Thyroid gland (tissue), 4 donors: ENCODE measurements at places on chromosomes 11 and 22.

- DNase-seq: no peak
These were observed 435.7 kb upstream of the CADM1 start for GRCh38 chr11:115939731-115940421.

DNA sequence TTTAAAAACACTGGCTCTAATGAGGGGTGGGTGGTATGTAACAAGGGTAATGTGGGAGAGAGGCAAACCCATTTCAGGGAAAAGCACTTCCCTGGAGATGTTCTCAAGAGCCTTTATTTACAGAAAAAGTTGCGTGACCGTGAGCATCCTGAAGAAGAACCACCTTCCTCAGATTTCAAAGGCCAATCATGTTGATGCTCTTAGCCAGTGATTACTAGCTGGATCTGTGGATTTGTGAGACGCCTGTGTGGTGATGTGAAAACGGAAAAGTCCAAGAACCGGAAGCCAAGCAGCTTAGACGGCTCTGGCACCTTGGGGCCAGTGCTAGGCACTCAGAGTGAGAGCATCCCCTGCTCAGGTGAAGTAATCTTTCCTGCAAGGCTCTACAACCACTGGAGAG lies 12.6 kb upstream of the UBASH3B start:
- no peak for DNase-seq

DNA sequence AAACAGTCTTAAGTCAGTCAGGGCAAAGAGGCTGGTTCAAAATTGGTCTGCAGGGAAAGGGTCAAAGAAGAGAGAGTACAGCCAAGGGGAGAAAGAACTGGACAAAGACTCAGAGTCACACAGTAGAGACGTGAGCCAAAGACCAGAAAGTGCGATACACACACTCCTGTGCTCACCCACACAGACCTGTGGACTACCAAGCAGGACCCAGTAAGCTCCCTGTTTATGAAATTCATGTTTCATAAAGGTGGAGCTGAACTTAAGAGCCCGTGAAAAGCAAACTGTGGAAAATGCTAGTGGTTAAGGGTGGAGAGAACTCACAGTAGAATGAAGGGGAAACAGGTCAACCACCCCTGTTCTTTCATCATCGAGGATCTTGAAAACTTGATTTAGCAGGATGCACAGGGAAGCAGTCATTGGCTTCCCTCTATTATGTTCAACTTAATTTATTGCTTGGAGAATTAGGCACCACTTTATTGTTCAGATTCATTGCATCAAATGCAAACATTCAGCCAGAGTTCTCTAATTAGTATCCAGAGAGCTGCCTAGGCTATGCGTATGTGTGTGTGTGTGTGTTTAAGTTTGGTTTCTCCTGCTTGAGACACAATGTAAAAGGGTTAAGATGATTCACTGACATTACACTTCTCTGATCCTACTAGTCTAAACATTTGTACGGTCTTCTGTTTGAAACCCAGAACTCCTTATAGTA lies 160.9 kb upstream of the MTMR2 start:
- no peak for DNase-seq

DNA sequence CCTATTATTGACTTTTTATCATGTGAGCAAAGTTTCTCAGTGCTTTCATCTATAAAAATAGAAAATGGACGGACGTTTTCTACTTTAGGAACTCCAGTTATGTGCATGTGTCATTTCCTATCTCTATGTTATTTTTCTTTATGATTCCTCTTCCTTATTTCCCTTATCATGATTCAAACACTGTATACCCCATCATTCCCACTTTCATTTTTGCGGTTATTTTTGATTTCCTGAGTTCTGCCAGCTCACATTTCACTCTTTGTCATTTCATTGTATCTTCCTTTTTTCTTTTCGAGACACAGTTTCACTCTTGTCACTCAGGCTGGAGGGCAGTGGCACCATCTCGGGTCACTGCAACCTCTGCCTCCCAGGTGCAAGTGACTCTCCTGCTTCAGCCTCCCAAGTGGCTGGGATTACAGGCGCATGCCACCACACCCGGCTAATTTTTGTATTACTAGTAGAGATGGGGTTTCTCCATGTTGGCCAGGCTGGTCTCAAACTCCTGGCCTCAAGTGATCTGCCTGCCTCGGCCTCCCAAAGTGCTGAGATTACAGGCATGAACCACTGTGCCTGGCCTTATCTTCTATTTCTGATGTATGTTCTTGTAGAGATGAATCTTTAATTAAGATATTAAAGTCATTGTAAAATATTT lies 21.5 kb downstream of the C11orf58 start:
- DNase-seq: no peak

DNA sequence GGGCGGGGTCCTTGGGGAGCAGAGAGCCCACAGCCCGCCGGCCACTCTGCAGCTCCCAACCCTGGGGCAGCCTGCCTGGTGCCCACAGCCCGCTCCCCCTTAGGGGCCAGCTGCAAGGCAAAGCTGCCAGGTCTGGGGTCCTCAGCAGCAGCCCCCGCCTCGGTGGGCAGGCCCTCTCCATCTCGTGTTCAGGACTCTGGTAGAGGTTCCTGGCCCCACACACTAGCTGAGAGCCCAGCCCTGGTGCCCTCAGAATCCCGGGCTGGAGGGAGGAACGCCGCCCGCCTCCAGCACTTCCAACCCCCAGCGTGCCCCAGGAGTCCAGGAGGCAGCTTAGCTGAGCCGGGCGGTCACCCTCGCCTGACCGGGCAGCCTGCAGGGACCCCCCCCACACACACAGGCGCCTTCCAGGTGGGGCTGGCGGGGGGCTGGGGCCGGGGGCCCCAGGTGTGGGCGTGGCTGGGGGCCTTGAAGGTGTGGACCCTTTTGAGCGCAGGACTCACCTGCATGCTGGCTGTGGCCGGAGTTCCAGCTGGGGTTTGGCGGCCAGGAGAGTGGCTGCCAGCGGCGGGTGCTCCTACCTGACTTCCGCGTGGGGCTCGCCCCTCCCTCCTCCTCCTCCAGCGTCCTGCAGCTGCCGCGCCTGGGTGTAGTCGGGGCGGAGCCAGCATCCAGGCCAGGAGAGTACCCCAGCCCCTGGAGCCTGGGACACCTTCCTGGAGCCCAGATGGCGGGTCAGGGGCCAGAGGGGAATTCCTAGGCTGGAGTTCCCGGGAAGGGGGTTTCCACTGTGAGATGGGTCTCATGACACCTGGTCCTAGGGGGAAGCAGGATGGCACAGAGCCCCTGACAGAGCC lies at the start of gene ANO9:
TSS of gene ANO9 (minus strand) at position 594 of the 857 bp plus-strand sequence. CDS start at position 509, 85 bp downstream.
- DNase-seq: peak; percentile 82

- DNase-seq: no peak
These were observed 5.4 kb upstream of the IPO7 start for GRCh38 chr11:9379041-9379440.

DNA sequence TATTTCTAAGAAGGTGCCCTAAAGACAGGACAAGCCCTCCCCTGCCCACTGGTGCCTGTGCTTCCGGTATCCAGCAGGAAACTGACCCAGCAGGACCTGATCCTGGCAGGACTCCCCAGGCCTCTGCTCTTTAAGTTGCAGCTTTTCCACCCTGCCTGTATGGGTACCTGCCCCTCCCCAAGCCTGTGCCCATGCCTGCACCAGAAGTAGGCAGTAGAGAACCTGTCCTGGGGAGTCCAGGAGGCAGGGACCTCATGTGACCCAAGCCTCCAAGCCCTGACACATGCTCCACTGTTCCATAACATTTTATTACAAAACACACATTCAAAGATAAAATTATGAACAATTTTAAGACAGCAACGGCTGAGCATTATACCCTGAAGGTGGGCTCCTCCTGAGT lies 14.2 kb downstream of the CWC15 start:
- DNase-seq: no peak

DNA sequence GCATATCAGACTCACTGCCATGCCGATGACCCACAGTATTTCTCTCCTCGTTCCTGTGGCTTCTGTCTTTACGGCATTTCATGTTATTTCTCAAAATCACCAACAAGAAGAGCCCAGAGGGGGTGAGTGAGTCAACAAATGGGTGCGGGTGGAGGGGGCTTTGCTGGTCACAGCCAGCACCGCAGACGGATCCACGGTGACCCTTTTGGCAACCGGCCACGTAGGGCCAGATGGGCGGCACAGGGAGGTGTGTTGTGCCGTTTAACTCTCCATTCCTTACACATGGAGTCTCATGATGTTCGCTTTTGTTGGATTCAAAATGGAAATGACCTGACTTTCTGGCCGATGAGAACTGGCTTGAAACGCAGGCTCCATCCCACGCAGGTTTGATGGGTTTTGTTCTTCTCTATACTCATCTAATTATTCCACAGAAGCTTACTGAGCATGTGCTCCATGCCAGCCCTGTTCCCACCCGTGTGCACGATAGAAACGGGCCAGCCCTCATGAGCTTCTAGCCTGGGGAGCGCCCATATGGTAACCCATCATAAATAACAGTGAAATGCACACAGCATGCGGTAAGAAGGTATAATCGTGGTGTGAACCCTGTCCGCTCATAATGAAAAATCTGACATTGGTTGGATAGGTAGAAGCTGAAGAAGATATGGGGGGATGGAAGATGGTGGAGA lies 319.9 kb downstream of the BRD1 start:
- no peak for DNase-seq

- no peak for DNase-seq
These were observed 505.2 kb upstream of the ANO5 start for GRCh38 chr11:21687643-21688042.

GRCh38 chr11:32109592-32109991 lies 18.7 kb downstream of the RCN1 start:
- DNase-seq: no peak

DNA sequence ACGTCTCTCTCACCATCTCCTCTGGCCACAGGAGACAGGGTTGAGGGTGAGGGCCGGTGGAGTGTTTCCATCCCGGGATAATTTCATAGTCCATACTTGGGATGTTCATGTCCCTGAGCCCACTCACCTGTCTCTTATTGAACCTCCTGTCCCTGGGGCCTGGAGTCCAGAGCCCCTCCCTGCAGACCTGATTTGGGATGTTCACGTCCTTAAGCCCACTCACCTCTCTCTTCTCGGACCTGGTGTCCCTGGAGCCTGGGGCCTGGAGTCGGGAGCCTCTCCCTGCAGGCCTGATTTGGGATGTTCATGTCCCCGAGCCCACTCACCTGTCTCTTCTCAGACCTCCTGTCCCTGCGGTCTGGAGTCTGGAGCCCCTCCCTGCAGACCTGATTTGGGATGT lies 868.2 kb downstream of the BRD1 start:
- no peak for DNase-seq

GRCh38 chr11:20117291-20117690 lies 43.0 kb downstream of the DBX1 start:
- no peak for DNase-seq

- peak; percentile 59 for DNase-seq
These were observed 120.5 kb upstream of the FGF3 start for GRCh38 chr11:69939551-69940245.

DNA sequence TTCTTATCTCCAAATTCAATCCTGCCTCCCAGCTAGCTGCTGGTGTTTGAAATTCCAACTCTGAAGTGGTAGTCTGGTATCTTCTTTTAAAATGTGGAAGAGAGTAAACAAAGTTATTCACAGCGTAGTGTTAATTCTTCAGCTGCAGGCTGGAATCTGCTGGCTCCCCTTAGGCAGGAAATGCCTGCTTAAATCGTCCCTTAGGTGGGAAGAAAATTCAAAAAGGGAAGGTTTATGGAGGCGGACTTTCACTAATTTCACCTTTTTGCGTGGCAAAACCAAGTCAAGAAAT lies 439.0 kb upstream of the CCDC90B start:
- no peak for DNase-seq

DNA sequence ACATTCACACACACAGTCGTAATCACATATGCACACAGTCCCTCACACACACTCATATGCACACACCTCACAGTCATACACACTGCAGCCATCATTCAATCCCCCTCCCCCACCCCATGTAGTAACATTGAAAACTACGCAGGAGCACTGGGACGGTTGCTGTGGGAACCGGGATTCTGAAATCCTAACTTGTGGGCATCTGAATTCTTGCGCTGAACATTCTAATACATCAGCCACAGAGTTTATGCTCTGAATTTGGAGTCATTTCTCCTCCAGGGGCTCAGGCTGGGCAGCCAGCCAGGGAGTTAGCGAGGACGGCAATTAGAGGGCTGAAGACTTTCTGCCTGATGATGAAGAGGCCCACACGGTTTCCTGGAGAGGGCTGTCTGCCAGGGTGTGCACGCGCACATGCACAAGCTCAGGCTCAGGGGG lies 32.7 kb downstream of the CD6 start:
- DNase-seq: peak; percentile 39

- DNase-seq: no peak
These were observed 245.7 kb downstream of the NXPE2 start for GRCh38 chr11:114924042-114924441.

GRCh38 chr22:27772081-27772983 lies 29.2 kb downstream of the MN1 start:
- DNase-seq: no peak

GRCh38 chr11:13216019-13216710 lies 61.4 kb upstream of the BMAL1 start:
- DNase-seq: no peak

DNA sequence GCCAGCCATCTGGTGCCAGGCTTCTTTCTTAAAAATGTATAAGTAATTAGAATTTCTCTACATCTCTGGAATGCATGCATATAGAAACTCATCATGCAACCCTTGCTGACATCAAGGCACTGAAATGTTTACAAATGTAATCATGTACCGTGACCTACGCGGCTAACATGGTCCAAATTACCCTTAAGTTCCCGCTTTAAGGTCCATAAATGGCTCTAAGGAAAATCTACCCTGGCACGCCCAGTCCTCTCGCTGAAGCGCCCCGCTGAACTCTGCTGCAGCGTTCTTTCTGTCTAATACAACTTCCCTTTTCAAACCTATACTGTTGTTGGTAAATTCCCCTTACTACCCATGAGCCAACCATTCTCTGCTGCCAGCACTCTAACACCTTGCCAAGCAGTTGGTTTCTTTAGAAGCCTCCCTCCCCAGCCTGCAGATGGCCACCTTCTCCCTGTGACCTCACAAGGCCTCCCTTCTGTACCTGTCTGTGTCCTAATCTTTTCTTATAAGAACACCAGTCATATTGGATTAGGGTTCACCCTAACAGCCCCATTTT lies 13.5 kb upstream of the HMOX1 start:
- DNase-seq: no peak

- DNase-seq: no peak
These were observed 3.3 kb upstream of the BCL9L start for GRCh38 chr11:118928870-118929500.

DNA sequence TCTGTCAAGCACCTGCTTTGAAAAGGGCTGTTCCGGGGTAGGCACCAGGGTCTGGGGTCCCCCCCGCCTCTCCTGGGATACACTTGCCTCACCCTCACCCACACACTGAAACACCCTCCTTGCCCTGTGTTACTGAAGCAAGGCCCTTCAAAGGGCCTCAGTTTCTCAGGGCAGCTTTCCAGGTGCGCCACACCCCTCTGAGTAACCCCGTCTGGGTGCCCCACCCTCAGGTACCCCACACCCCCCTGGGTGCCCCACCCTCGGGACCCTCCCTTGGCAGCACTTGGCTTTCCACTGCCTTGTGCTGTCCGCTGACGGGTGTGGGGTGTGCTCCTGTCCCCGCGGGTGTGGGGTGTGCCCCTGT lies 413.6 kb downstream of the TBC1D22A start:
- no peak for DNase-seq

DNA sequence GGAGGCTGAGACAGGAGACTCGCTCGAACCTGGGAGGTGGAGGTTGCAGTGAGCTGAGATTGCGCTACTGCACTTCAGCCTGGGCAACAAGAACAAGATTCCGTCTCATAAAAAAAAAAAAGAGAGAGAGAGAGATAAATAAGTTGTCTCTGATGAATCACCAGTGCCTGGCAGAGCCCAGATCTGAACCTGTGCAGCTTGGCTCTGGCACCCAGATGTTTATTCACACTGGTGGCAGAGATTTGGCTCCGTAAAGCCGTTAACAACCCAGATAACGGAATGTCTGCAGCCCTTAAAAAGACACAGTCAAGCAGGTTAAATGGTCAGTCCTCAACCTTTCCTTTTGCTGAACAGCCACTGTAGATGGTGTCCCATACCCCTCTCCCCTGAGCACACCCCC lies 33.5 kb upstream of the RTL6 start:
- DNase-seq: no peak
